WTC11 (cell line): ENCODE measurements at places on chromosomes 2 and 18.
A peak's percentile ranks its signal among the peaks of the same experiment; 100 is the strongest.

DNA sequence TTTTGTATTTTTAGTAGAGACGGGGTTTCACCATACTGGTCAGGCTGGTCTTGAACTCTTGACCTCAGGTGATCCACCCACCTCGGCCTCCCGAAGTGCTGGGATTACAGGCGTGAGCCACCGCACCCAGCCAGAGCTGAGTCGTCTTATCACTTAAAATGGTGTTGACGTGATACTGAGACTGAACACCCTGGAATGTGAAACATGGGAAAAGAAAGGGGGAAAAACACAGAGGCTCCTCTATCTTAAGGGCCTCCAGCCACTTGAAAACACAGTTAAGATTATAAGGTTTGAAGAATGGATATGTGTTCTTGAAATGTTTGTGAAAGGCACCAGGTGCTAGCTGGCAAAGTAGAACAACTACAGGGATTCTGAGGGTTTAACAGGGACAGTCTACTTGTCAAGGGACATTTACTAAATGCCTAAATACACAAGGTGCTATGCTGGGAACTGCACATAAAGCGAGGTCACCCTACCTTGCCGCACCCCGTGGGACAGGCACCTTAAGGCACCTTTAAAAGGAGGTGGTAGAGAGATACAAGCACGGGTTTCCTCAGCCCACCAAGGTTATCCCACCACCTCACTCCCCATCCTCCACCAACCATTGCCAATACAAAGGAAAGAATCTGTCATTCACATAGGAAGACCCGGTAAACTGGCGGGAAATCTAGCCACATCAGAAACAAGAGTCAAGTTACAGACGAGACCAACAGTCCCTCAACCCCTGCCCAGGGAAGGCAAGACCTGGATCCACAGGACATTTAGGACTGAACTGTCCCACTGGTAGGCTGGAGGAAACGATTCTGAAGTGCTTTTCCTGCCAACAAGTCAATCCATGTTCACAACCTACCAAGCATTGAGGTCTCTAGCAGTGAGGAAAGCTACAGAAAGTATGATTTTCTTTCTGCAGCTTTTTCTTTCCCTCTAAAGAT, 43.4 kb downstream of the STK39 start:
- peak; percentile 38 for DNase-seq

DNA sequence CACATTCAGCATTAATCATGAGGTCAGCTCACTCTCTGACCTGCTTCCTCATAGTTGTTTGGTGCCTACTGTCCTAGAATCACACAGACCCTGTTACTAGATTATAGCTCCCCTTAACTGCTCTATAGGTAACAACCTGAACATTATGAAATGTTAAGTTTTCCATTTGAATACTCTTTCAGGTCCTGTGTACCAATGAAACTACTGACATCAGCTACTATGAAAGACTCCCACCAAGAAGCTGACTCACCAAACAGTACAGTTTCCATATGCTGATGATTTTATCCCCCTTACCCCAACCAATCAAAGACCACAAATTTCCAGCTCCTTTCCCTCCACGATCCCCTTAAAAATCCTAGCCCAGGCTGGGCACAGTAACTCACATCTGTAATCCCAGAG, 56.3 kb downstream of the SRBD1 start:
- DNase-seq: no peak

DNA sequence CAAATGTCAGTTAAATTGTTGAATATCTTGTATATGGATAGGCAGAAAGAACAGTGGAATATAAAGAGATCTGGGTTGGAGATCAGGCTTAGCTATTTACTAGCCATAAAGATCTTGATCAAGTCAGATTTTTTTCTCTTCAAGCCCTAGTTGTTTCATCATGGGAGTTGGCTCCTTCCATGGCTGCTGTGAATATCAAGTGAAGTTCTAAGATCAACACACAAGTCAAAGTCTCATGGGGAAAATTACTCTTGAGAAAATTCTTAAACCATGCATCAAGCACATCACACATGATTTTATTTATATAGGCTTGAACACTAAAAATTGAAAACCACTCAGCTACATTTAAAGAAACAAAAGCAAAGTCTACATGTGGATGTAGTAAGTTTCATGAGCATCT, 79.8 kb downstream of the C1D start:
- DNase-seq: no peak

- no peak for DNase-seq
These were observed 84.1 kb upstream of the NABP1 start for GRCh38 chr2:191593622-191594385.

GRCh38 chr2:216082117-216082711, 495 bp downstream of the TMEM169 start:
- peak; percentile 45 for DNase-seq

DNA sequence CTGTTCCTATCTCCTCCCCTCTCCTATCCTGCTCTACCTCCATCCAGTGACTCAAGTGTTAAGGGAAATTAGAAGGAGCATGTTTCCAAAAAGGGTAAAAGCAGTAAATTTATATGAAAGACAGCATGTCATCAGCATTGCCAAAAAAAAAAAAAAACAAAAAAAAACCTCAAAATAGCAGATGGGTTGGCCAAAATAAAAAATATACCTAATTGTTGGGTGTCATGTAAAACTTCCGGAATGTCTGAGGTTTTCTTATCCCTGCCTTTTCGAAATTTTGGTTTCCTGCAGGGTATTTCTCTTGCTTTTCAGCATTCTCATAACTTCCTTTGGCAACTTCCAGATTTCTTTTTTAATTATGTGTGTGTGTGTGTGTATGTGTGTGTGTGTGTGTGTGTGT, 241.6 kb upstream of the FN1 start:
- no peak for DNase-seq

DNA sequence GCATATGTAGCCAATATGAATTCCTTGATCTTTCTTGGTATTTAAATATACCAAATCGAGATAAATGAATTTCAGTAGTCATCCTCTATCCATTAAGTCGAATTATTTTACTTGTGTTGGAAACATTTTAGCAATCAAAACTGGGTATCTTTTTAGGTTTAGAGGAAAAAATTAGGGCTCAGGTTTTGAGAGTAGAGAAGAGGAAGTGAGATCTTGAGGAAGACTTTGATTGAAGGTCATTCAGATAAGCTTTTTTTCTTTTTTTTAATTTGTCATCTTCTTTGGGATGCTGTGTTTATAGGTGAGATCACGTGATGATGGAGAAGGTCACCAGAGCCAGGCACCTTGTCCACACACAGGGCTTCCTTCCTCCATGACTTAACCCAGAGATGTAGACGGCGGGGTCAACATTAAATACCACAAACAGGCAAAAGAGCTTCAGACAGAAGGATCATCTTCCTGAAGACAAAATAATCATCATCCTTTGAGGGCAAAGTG, 750.1 kb downstream of the RNF144A start:
- no peak for DNase-seq

DNA sequence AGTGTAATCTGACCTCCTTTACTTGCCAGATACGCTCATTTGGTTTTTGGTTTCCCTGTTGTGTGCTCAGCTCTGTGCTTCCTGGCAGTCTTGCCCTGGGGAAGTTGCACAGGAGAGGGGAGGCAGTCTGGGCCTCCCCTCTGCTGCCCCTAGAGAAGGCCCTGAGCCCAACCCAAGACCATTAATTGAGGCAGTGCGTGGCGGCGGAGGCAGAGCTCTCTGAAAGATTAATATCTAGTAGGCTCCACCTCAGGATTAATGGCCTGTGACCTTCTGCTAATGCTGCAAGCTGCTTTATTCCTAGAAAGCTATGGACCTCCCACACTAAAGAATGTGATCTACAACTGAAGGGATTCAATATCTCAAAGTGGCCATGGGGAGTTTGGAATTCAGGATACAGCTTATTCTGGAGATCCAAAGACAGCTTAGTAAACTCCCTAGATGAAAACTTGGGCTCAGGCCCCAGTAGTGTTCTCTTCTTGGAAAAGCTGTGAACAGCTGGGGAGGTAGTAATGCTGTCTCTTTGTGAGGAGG, 41.4 kb upstream of the MAPRE2 start:
- no peak for DNase-seq

- DNase-seq: no peak
These were observed 479.4 kb upstream of the ZEB2 start for GRCh38 chr2:144999071-144999875.

DNA sequence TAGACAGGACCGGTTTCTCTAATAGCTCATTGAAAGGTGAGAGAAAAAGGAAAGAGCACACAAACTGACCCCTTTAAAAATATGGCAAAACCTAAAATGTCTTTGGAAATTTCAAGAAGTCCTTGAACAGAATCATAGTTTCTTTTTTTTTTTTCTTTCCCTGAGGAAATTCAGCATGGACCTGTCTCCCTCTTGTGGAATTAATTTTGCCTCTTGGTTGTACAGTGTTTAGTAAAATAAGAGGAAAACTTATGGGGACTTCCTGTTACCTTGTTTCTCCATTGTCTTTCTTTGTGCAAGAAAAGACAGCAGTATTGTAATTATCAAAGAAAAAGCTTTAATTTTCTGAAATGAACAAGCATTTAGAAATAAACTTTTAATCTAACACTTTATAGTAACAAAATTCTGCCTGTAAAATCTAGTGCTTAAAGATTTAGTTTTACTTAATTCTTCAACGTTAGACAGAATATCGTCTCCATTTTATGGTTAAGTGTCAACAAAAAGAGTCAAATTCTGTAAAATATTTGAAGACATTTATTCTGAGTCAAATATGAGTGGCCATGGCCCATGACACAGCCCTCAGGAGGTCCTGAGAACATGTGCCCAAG, 176.3 kb upstream of the NABP1 start:
- no peak for DNase-seq

- no peak for DNase-seq
These were observed 1480.0 kb downstream of the LRP1B start for GRCh38 chr2:140650825-140651224.

GRCh38 chr2:76256458-76257088, 545.9 kb upstream of the GCFC2 start:
- DNase-seq: no peak
